Hematopoietic multipotent progenitor cell treated with erythropoietin and hydrocortisone succinate and interleukin-3 and kit ligand, for 15 days (in vitro differentiated cells): ENCODE measurements at places on chromosomes 13 and 19.

- no peak for DNase-seq
These were observed 36.3 kb upstream of the FLT1 start for GRCh38 chr13:28531077-28531844.

DNA sequence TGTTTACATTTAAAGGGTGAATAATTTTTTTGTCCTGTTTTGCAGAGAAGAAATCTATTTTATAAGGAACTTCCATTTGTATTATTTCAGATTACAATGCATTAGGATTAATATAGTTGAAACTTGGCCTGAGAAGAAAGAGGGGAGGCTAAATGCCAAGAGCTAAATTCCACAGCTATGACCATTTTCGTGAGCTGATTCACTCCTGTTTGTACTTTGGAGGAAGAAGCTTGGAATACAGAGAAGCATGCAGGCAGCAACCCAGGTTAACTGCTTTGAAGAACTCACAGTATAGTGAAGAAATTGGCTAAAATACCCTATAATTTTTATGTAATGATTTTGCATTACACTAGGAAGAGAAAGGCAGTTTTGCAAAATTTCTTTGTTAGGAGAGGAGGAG, 309.4 kb upstream of the KLF12 start:
- DNase-seq: no peak

GRCh38 chr13:43792076-43792881, 5.5 kb upstream of the ENOX1 start:
- DNase-seq: no peak

GRCh38 chr13:33869005-33869404, 51.1 kb downstream of the RFC3 start:
- no peak for DNase-seq

DNA sequence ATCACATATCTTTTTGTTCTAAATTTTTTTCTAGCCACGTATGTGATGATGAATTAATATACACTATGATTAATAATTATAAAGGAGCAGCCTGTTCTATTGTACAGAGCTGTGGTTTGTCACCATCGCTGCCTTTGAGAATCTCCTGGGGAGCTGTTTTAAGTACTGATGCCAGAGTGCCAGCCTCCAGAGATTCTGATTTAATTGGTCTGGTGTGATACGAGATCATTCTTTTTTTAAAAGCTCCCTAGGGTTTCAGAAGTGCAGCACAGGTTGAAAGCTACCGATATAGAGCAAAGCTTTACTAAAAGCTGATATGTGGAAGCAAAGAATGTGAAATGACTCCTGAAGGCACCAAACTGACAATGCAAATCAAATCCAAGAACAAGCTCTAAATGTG, 314.7 kb downstream of the ITGBL1 start:
- no peak for DNase-seq

DNA sequence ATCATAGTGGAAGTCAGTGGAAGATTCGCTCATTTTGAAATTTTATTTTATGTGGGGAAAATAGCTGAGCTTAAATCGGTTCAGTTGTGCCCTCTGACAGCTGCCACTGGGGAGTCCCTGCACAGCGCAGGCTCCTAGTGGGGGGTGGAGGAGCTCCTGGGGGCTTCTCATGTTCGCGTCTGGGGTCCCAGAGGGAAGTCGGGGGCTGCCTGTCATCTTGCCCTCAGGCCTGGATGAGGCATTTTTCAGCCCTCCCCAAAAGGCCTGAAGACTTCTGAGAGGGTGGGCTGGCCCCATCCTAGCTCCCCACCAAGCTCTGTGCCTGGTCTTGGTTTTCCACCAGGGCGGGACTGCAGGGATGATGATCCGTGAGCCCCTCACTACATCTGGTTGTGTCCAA, 82.1 kb downstream of the CHST8 start:
- DNase-seq: no peak

DNA sequence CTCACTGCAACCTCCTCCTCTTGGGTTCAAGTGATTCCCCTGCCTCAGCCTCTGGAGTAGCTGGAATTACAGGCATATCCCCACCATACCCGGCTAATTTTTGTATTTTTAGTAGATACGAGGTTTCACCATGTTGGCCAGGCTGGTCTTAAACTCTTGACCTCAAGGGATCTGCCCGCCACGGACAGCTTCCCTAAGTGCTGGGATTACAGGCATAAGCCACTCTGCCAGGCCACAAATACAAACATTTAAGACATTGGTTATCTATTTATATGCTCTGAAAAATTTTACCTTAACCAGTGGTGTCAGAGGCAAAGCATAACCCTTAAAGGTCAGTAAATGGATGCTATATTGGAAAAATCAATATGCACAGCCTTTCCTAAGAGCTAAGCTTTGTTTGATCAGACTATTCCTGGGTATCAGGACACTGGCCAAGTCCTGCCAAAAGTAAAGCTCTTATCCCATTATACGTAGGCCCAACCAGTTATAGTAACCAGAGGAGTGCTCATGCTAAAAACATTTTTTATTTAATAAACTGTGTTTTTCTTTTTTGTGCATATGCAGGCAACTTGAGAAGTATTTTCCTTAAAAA, 56.4 kb upstream of the STARD13 start:
- no peak for DNase-seq

- no peak for DNase-seq
These were observed 117.7 kb upstream of the GJB6 start for GRCh38 chr13:20349564-20350381.
